Vagina (tissue), 2 donors: ENCODE measurements at places on chromosomes 13 and 19.

DNA sequence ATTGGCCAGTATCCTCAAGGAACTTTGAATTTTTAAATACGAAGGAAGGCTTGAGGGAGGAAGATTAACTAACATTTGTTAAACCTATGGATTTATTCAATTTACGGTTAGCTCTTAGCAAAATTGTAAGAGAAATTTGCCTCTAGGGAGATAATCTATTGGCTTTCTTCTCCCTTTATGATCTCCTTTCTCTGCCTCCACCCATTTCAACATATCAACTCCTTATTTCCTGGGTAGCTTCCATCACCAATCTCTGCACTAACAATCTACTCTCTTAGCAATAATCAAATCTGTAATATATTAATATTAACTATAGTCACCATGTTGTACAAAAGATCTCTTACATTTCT lies 233.9 kb upstream of the CSNK1A1L start:
- DNase-seq, result no peak

DNA sequence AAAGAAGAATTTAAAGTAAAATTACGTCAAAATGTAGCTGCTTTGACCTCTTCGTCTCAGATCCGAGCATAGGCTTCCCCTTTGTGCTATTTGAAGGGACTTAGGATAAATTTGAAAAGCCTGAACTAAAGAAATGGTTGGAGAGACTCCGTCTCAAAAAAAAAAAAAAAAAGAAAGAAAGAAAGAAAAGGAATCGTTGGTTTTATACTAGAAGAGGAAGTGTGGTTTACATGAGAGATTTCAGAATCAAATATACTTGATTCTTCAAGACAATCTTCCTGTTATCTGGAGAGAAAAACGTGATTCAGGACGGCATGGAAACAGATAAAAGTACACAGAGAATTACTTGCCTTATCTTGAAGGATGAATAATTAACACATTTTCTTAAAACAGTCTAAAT lies 474 bp upstream of the ZNF780B start:
- no peak for DNase-seq

DNA sequence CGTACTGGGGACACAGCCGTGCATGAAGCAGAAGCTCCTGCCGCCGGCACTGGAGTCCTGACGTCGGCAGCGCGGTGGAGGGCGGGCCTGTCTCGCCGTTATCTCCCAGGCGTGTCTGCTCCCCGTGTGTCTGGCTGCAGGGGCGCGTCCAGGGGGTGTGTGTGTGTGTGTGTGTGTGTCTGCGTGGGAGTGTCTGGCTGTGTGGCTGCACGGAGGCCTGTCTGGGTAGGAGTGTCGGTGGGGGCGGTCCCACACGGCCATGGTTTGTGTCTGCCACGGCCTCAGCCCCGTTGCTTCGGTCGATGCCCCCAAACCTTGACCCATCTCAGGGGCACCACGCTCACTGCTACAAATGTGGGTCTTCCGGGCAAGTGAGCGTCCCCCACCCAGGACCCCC lies 18.3 kb downstream of the ARID3A start:
- no peak for DNase-seq

- DNase-seq, result no peak
Observed at GRCh38 chr19:4338441-4339355, at the start of gene STAP2. Gene STAP2 (minus strand): TSS chr19:4338827. CDS start chr19:4338753, 74 bp downstream.
